Memory B cell (primary cell): ENCODE measurements at places on chromosomes 6 and 20.

DNA sequence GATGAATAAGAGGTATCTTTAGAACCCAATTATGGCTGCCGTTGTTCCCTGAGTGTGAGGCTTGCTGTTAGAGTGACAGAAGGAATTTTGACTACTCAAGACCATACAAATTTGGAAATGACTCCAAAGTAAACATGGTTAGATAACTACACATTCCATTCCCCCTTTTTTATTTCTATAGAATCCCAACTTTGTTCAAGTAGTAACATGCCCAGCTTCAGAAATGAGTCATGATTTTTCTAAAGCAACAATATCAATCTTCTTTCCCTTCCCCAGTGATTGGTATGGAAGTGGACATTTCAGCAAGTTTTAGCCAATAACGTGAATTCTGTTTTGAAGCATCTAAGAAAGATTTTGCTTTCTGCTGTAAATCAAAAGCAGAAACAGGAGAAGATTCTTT lies 37.8 kb downstream of the HCRTR2 start:
- no peaks in the 10 kb centered on the region for H3K36me3 ChIP-seq
- no peaks in the 10 kb centered on the region for H3K4me1 ChIP-seq
- DNase-seq: no peak
- no peaks in the 10 kb centered on the region for H3K27me3 ChIP-seq

GRCh38 chr6:163001330-163001729 lies 273.6 kb downstream of the PACRG start:
- no peak for DNase-seq
- H3K27ac ChIP-seq: no peak overlapping the region
- H3K27me3 ChIP-seq: peaks cover 3% of the 10 kb centered on the region
- H3K36me3 ChIP-seq: no peaks in the 10 kb centered on the region
- no peak overlapping the region for H3K4me3 ChIP-seq

- peaks cover 13% of the 10 kb centered on the region for H3K4me1 ChIP-seq
- peaks cover 4% of the 10 kb centered on the region for H3K27me3 ChIP-seq
- H3K27ac ChIP-seq: no peak overlapping the region
Measured at GRCh38 chr20:43909720-43910119, 4.9 kb upstream of the TOX2 start.

DNA sequence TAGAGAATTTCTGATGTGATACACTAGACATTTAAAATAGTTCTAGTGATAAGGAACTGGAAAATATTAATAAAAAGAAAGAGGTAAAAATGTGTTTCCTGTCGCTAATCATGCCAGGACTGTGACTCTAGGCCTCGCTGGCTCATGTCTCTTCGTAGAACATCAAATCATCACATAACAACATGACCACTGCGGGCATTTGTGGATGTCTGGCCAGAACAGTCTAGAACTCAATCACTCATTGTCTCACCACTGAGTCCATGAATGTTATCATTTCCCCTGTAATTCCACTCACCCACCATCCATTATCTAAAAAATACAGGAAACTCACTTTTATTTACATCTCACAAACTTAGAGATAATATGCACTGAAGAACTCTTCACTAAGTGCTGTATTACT lies 3.4 kb downstream of the HMGN3 start:
- peaks cover 11% of the 10 kb centered on the region for H3K4me1 ChIP-seq
- peaks cover 1% of the 10 kb centered on the region for H3K36me3 ChIP-seq
- H3K27ac ChIP-seq: no peak overlapping the region

DNA sequence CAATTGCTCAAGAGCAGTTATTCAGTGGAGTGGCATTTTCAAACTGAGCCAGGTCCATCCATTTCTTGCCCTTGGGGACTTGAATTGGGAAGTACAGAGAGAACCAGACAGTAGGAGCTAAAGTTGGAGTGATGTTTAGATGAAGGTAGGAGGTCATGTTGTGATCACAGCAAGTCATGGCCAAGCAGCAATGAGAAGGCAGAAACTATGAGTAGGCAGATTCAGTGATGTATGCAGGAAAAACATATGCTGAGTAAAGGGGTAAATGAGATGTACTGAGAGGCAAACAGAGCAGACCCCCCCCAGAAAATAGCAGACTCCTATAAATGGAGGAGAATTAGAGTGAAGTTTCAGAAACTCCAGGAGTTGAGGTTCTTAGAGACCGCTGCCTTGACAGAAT lies 95.8 kb downstream of the PERP start:
- no peaks in the 10 kb centered on the region for H3K36me3 ChIP-seq
- peaks cover 2% of the 10 kb centered on the region for H3K27me3 ChIP-seq
- H3K27ac ChIP-seq: no peak overlapping the region
- no peak for DNase-seq

DNA sequence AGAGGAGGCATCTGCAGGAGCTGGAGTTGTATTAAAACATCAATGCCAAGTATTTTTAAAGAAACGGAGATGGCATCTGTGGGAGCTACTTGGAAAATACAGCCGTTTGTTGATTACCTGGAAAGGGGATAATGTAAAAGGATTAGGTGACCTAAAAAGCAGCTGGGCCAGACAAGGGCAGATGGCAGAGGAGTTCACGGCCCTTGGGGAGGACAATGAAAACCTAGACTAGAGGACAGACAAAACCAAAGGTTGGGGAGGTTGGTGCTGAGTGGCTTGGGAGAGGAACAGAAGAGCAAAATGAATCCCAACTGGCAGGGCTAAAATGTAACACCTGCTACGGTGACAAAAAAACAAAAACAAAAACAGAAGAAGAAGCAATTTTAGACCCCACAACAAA lies 260.5 kb upstream of the JARID2 start:
- H3K4me3 ChIP-seq: no peak overlapping the region
- DNase-seq: no peak
- peaks cover 5% of the 10 kb centered on the region for H3K27me3 ChIP-seq
- no peaks in the 10 kb centered on the region for H3K36me3 ChIP-seq
- H3K27ac ChIP-seq: no peak overlapping the region
